GM03348 (cell line): ENCODE measurements at places on chromosomes 12 and 14.

- DNase-seq: no peak
Observed at GRCh38 chr12:103864710-103865109, 23.7 kb upstream of the NT5DC3 start.

DNA sequence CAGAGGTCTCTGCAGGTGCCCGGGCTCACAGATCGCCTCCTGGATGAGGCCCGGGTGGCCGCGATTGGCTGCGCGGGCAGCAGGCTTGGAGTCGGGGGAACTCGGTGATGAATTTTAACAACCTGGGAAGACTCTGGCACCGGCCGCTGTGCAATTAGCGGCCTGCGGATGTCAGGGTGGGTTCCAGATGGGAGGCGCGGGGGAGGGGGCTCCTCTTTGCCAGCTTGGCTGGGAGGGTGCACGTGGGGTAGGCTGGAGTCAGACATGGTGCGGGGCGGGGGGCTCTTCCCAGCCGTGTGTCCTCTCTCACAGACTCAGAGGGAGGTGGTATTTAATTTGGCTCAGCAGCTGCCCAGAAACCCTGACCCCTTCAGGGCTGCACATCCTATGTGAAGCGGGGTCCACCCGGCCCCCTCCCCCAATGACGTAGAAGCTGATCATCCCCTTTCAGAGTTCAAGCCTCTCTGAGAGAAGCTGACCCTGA is 81.4 kb downstream of the KIF26A start:
- DNase-seq: no peak

- peak; percentile 73 for DNase-seq
Observed at GRCh38 chr14:55136885-55137786, 8.1 kb downstream of the LGALS3 start.

- no peak for DNase-seq
Observed at GRCh38 chr12:121520586-121521086, 60.2 kb downstream of the KDM2B start.

DNA sequence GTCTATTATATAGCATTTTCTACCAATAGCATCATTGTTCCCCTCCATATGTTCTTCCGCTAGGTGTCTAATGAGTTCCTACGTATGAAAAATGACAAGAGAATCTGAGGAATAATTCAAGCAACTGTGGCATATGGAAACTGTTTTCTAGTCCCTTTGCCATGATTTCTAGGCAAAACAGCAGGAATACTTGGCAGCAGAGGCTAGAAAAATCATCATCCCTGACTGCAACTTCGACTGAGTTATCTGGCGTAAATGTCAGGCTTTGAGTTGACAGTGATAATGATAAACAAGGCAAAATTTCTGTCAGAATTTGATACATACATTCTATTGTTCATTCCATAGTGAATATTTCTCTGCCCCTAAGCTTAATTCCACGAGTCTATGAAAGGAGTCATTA is 572.8 kb upstream of the USP15 start:
- no peak for DNase-seq

DNA sequence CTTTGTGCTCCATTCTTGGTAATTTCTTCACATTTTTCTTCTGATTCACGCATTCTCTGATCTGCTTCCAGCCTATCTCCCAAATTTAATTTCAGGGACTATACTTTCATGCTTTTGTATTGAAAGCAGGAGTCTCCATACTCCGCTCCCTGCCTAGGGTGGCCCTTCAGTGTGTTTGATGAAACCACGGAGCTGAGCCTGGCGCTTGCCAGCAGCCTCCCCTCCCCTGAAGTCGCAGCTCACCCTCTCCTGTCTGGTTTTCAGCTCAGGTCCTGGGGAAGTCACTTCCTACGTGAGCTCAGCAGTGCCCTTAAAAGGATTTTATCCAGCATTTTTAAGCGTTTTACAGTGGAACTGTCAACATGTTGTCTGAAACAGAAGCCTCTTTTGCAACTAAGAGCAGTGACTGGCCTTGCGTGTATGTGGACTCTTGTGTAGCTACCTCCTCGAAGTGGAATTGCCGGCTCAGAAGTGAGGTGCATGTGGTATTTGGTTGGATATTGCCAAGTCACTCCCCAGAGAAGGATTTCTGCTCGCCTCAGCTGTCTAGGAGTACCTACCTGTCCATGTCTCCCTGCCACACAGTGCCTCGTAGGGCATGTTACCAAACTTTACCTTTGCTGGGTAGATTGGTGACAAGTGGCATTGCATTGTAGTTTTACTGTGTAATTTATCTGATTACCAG is 78.5 kb downstream of the TESC start:
- DNase-seq: no peak

GRCh38 chr12:62438098-62438692 is 28.4 kb upstream of the MON2 start:
- DNase-seq: peak; percentile 74

DNA sequence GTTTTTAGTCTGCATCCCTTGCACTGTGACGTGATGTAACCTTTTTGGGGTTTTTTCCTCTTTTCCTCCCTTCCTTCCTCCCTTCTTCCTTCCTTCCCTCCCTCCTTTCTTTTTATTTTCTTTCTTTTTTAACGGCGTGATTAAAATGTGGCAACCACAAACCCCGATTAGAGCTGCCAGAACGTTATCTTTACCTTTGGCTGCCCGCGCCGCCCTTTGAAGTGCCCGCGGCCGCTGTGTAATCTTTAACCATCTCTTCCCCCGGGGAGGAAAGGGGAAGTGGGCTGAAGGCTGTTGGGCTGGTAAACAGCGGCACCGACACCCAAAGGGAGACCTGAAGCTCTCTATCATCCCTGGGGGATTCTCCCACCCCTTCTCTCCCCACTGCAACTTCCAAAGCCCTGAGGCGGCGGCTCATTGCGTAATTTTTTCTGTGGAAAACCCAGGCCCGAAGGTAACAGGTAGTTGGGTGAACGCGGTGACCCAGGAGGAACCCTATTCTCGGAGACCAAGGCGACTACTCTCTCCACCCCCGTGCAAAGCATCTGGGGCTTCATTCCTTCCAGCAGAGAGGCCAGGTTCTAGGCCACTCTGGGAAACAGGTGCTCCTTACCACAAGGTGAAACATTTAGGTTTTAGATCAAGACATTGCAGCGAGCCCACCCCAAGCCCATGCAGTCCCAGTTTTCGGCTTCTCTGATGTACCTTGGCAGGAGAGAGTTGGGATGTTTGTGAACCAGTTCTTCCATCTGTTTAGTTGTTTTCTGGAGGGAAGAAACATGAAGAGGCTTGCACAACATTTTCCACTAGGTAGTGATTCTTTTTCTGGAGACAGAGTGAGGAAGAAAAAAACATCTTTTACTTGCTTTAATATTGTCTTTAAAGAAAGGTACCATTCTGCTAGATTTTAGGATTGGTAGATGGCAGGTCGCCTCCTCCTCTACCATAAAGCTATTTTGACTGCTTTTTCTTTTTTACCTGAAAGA is 1.5 kb downstream of the LGR5 start:
- no peak for DNase-seq

GRCh38 chr14:63770187-63770807 is 42.4 kb upstream of the SGPP1 start:
- DNase-seq: peak; percentile 76

DNA sequence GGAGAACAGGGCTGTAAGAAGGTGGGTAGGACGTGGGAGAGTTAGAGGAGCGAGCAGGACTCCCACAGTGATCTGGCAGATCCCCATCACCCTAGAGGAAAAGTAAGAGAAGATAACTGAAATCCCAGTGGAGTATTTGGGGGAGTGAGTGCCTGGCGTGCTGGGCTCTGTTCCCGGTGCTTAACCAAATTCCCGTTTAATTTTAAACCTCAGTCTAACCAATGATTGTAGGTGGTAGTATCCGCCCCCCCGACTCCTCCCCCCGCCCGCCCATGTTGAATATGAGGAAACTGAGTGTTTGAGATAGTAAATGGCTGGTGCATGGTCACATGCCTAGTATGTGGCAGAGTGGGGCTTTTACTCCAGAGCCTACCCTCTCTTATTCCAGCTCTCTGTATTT is 1.2 kb downstream of the TARBP2 start:
- DNase-seq: no peak

DNA sequence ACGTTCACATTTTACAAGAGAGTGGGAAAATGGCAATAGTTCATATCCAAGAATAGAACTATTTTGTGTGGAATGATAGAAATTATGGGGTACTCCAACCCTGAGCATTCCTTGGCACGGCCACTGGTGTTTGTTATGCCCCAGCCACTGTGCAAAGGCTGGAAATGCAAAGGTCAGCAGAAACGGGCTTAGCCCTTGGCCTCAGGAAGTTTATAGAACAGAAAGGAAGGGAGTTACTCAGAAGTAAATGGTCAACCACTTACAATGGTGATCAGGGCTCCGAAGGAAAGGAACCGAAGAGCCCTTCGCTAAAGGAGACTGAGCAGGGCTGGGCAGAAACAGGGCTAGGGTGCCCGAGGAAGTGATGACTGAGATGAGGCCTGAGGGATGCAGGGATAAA is 45.1 kb downstream of the KICS2 start:
- no peak for DNase-seq

GRCh38 chr12:129848876-129849275 is 54.9 kb downstream of the TMEM132D start:
- DNase-seq: no peak
